ENCODE measurements at places on chromosomes 16 and 17.

GRCh38 chr16:3180445-3180878 is 7.5 kb upstream of the OR1F1 start:
- no peak for DNase-seq

DNA sequence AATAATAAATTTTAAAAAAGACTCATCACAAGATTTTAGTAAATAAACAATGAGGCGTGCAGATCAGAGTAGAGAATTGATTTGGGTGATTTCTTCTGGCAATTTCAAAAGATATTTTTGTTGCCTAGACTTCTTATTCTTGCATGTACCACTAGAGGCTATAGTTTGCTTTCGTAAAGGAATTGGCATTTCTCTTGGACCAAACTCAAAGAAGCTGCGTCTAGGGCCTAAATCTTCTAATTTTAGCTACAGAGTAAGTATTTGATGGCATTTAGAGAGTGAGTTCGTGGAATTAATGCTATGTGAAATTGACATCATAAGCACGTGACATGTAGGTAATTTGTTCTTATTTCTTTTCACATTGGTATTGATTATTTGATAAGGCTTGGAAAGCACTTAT is 24.4 kb upstream of the ABCC11 start:
- no peak for DNase-seq

DNA sequence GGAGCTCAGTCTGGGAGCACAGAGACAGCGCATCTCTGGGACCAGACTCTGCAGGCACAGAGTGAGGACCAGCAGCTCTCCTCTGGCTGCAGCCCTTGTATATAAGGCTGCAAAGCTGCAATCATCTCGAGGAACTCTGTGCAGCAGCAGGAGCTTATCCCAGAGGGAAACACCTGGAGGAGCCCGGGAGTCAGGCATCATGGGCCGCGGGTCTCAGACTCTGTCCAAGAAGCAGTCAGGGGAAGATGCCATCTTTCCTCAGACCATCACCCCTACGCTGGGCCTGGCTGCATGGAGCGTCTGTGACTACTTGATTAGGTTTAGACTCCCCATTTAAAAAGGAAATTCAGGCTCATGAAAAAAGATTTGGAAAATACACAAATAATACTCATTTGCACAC is 122.0 kb downstream of the IRF8 start:
- DNase-seq, result no peak

DNA sequence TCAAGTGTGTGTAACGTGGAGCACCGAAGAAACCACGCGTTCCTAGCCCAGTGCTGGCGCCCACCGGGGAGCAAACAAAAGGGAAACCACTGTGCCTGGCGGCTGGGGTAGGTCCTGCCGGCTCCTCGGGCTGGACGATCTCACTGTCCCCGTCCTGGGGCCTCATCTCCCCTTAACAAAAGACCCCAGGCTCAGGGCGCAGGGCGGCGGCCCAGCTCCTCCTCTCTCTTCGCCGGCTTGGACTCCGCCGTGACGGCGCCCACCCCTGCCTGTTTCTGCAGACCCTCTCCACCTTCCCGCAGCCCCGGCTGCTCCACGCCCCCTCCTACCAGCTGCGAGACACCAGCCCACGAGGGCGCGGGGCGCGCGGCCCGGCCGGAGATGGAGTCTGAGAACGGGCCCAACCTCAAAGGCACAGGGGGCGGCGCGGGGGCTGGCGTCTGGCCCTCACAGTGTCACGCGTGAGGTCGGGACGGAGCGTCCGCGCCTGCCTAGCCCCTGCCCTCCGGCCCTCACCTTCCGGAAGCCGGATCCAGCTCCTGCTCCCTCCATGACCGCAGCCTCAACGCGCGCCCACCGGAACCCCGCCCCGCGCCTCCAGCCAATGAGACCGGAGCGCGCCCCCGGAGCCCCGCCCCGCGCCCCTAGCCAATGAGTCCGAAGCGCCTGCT is at the start of gene CENPX:
TSS of gene CENPX (minus strand) at position 569 of the 671 bp plus-strand sequence. CDS start at position 552, 17 bp downstream.
- DNase-seq, result peak; percentile 48

DNA sequence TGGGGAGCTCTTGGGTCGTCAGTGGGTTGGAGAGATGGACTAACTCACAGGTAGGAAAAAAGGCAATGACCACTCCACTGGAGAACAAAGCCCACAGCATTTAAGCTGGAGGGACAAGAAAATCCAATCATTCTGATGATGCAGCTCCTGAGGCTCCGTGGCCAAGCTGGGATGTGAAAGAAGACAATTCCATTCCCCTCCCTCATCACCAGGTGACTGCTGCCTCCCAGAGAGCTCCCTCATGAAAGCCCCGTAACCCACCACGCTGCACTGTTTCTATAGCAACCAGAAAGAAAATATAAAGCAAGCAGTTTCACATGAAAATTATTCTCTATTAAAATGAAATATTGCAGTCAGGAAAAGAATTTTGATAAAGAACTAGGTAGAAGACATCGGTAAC is 15.2 kb downstream of the ANKRD11 start:
- no peak for DNase-seq

DNA sequence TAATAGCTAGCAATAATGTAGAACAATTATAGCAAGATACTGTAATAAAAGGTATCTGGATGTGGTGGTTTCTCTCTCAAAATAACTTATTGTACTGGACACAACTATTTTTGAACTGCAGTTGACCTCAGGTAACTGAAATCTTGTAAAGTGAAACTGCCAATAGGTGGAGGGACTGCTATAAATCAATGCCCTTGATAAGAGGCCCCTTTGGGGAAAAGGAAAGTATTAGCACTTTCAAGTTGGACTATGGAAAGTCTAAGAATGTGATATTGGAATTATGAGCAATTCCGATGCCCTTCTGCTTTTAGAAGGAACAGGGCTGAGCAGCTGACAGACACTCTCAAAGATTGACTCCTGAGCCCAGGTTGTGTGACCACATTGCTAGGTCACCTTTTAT is 44.5 kb upstream of the ARHGAP44 start:
- no peak for DNase-seq

- DNase-seq, result no peak
These were observed 12.7 kb downstream of the NATD1 start for GRCh38 chr17:21240369-21241055.

GRCh38 chr16:89643769-89644300 is 13.7 kb downstream of the CHMP1A start:
- DNase-seq, result no peak

DNA sequence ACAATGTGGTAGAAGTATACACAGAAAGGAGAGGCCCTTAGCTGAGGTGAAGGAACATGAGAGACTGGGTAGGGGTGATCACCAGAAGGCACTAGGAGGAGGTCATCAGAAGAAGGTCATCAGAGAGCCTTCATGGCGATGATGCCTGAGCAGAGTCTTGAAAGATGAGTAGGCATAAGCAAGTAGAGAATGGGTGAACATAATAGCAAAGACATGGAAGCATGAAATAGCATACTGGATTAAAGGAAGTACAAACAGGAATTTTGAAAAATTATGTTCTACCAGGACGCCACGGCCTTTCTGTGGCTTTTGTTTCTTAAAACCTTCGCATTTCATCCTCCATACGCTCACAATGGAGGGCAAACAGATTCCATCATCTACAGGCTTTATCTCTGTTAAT is 2.9 kb downstream of the IKZF3 start:
- no peak for DNase-seq

GRCh38 chr17:8341456-8341855 is 1.8 kb downstream of the ODF4 start:
- DNase-seq, result no peak

DNA sequence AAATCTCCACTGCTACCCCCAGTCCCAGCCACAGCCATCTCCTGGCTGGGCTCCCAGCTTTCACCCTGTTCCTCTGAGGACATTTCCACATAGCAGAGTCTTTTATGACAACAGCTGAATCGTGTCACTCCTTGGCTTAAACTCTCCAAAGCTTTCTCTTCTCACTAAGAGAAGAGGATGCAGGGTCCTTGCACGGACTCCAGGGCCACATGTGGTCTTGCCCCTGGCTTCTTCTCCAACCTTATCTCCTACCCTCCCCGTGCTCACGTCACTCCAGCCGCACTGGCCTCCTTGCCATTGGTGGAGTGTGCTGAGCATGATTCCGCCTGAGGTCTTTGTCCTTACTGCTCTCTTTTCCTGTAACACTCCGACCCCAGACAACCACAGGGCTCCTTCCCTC is 39.9 kb upstream of the CCDC182 start:
- no peak for DNase-seq

GRCh38 chr16:52817696-52818095 is 235.0 kb downstream of the CHD9NB start:
- no peak for DNase-seq

DNA sequence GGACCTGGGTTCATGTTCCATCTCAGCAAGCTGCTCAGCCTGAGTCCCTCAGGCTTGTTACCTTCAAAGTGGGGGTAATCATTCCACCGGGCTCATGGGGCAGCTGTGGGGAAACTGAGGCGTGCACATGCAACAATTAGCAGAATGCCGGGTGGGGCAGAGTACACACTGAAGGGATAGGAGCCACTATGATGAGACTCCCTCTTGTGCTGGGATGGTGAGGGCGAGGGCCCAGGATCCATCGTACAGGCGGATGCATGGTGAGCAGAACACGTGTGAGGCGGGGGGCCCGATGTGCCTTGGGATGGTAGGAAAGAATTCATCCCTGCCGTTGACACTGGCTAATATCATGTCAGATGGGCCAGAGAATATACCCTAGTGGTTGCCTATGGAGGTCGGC is 25.5 kb upstream of the MAP3K14 start:
- DNase-seq, result no peak

DNA sequence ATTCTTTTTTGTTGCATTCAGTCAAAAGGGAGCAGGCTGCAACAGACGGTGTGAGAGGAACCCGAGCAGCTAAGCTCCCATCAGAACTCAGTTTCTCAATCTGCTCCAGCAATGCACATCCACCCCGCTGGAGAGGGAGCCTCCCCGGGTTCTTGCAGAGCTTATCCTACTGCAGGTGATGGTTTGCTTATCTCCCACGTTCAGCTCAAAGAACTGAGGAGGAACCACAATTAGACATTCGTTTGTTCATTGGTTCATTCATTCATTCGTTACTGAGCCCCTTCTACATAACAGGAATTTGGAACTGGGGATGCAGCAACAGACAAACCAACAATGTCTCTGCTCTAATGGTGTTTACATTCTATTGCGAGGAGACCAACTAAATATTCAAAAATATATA is 22.2 kb upstream of the ALOX15 start:
- no peak for DNase-seq

GRCh38 chr16:65068151-65068740 is 53.6 kb downstream of the CDH11 start:
- no peak for DNase-seq

DNA sequence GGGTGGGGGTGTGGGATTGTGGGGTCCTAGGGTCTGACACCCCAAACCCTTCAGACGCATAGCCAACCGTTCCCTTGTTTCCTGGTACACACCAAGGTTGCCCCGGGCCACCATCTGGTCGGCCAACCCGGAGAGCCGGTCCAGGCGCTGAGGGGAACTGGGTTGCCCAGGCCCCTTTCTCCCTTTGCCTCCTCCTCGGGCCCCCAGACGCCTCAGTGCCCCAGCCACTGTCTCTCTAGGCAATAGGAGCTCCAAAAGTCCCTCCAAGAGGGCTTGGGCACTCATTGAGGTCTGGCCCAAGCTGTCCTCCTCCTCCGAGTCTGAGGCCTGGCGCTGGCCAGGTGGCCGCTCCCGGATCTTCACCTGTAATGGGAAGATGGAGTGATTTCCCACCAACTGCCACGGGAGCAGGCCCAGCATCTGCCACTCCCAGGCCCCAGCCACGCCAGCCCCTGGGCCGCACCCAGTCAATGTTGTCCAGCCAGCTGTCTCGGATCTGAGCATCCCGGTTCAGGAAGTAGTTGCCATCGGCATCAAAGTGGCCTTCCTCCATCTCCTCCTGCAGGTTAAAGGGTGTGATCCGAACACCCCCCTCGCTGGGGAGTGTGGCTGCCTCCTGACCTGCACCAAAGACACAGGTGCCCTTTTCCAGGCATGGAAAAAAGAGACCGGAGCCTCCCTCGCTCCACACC is 1.5 kb downstream of the CD2BP2 start:
- DNase-seq, result no peak
